ENCODE measurements at places on chromosomes 1 and 21.

- DNase-seq = no peak
Measured at GRCh38 chr1:205650241-205650640, 18.4 kb upstream of the ELK4 start.

DNA sequence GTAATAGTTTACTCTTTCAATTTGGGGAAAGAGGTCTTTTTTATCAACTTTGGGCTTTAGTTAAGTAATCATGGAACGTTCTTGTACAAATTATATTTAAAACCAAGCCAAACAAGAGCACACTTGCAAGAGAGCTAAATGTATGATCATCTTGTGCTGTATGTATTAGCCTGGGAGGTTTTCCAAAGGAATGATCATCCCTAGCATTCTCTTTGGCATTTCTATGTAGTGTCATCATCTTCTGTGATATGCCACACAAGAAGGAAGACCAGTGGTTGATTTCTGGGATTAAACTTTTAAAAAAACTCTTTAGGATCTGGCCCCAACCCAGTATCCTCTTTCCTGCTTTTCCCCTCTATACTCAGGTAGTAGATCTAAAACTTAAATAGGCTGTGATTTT, 38.4 kb upstream of the KCNQ4 start:
- peak; percentile 31 for DNase-seq

- DNase-seq = no peak
Measured at GRCh38 chr1:25732821-25733220, 67.2 kb upstream of the SELENON start.

GRCh38 chr21:14947613-14948160, 117.1 kb downstream of the NRIP1 start:
- DNase-seq = no peak

DNA sequence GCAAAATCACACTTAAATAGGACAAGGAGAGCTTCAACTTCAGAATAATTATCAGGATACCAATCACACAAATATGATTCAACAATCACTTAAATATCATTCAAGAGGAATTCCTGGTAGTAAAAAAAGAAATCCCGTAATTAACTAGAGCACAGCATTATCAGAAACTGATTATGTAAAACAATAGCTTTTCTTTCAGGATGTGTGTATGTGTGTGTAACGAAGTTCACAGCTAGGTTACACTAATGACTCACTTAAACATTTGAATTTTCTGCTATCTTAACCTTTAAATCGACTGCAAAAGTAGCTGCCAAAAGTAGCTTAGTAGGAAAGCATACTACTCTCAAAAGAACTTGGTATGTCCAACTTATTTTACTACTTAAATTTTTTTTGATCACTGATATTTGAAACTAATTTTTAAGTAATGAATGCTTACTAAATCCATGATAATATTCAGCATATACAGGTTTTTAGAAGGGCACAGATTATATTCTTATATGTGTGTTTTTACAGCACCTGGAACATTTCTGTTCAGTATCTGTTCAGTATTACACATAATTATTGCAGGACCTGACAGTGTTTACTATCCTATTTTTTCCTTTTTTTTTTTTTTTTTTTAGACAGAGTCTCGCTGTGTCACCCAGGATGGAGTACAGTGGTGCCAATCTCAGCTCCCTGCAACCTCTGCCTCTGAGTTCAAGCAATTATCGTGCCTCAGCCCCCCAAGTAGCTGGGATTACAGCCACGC, 4.2 kb downstream of the RERE start:
- DNase-seq = no peak

GRCh38 chr1:24846671-24847070, 83.4 kb downstream of the RUNX3 start:
- DNase-seq = no peak

DNA sequence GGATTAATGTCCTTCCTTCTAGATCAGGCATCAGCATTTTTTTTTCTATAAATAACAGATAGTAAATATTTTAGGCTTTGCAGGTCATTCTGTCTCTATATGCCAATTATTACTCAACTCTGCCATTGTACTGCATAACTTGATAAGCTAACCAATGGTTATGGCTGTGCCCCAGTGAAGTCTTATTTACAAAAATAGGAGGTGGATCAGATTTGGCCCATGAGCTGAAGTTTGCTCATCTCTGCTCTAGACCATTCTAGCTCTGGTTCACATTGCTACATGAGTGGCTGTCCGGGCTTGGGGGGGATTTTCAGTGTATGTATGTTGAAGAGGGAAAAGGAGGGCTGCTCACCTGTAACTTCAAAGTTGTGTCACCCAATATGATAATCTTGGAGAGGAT, 10.1 kb downstream of the RAB7B start:
- DNase-seq = no peak

DNA sequence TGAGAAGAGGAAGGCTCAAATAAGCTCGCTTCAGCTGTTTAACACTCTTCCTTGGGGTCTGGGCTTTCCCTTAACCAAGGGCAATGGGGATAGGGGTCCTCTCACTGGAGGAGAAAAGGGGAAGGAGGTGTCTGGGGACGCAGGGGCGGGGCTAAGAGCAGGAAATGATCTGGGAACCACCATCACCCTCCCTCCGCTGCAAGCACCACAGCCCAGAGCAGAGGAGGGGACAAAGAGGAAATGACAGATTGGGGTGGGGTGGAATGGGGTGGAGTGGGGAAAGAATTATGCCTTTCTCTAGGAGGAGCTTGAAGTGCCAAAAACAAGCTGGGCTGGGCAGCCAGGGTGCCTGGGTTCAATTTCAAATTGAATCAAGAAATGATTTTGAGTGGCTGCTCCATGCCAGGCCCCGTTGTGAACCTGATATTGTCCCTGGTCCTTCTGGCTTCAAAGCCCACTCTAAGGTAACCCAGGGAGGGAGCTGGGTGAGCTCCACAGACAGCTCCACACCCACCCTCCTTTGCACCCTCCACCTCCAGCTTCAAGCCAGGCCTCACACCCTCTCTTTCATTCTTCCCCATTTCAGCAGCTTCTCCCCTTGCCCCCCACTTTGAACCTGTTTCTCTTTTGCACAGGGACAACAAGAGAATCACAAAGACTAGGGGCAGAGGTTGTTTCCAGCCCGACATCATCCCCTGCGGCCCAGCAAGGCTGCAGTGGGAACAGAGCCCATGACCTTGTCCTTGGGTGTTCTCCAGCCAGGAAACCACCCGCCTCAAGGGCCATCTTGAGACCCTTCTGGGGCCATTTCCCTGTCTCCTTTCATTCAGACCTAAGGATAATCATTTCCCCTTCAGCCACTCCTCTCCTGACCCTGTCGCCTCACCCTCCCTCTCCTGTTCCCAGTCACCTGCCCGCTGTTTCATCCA, 1.1 kb downstream of the ARHGAP30 start:
- no peak for DNase-seq

DNA sequence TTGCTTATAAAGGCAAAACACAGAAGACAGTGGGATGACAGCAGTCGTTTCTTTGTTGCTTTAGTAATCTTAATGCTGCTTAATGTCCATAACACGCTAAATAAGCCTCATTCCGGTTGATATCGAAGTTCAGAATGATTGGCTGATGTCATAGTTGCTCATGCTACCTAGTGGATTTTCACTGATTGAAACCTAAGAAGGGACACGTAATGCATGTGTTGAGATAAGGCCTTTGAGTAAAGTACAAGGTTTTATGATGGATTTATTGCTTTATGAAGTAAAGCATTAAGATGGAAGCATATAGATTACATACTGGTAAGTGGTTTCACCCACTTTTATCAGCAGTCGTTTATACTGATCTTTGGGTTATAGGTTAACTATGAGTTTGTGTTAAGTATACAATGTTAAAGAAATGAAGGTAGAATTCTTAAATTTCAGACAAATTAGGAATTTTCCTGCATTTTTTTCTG, 25.1 kb downstream of the IARS2 start:
- no peak for DNase-seq

- no peak for DNase-seq
Measured at GRCh38 chr1:29761159-29761928, 525.0 kb downstream of the PTPRU start.

GRCh38 chr1:93847811-93848288, 31.2 kb downstream of the DNTTIP2 start:
- DNase-seq = no peak

GRCh38 chr1:8767006-8767405, 50.4 kb downstream of the RERE start:
- no peak for DNase-seq

GRCh38 chr1:51172811-51173210, 63.3 kb upstream of the RNF11 start:
- no peak for DNase-seq

DNA sequence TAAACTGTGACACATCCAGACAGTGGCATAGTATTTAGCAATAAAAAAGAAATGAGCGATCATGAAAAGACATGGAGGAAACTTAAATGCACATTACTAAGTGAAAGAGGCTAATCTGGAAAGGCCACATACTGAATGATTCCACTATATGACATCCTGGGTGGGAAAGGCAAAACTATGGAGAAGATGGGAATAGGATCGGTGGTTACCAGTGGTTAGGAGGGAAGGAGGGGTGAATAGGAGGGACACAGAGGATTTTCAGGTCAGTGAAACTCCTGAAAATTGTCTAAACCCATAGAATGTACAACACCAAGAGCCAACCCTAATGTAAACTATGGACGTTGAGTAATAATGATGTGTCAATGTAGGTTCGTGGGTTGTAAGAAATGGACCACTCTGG, 13.8 kb downstream of the AGT start:
- DNase-seq = no peak
